ENCODE measurements at places on chromosomes 5 and 9.
A peak's percentile ranks its signal among the peaks of the same experiment; 100 is the strongest.

DNA sequence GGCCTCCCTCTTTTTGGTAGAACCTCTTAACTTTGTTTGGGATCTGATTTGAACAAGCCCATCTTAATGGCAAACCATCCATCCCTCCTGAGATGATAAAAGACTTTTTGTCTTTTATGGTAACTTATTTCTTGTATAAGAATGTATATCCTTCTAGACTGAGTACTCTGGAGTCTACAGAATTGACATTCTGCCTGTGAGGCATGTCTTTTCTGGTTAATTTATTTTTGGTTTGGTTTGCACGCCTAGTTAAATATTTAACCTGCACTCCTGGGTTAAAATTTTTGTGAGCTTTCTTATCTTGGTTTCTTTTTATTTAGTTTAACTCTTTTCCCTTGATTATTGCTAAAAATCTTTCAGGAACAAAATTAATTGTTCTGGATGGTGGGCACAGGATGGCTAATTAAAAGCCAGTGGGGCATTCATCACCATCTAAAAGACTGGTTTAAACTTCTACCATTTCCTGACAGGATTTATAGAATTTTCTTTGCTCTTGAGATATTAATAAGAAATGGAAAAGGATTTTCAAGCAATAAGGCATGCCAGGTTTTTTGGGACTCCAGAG lies 50.3 kb downstream of the PHAX start:
- no peak for DNase-seq

DNA sequence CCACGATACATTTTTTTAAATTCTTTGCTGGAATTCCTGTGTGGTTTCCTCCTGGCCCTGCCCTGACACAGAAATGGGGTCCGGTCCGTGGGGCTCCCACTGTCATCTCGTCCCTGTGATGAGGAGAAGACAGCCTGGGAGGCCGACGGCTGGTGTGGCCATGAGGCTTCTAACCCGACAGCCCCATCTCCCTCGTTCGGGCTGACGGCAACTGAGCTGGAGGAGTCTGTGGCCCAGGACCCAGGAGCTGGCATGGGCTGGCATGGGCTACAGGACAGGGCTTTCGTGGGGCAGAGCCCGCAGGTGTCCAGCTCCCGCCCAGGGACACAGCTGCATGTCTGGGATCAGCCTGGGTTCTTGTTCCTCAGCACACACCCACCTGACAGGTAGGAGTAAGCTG lies 13.8 kb downstream of the LCN9 start:
- DNase-seq, result no peak

DNA sequence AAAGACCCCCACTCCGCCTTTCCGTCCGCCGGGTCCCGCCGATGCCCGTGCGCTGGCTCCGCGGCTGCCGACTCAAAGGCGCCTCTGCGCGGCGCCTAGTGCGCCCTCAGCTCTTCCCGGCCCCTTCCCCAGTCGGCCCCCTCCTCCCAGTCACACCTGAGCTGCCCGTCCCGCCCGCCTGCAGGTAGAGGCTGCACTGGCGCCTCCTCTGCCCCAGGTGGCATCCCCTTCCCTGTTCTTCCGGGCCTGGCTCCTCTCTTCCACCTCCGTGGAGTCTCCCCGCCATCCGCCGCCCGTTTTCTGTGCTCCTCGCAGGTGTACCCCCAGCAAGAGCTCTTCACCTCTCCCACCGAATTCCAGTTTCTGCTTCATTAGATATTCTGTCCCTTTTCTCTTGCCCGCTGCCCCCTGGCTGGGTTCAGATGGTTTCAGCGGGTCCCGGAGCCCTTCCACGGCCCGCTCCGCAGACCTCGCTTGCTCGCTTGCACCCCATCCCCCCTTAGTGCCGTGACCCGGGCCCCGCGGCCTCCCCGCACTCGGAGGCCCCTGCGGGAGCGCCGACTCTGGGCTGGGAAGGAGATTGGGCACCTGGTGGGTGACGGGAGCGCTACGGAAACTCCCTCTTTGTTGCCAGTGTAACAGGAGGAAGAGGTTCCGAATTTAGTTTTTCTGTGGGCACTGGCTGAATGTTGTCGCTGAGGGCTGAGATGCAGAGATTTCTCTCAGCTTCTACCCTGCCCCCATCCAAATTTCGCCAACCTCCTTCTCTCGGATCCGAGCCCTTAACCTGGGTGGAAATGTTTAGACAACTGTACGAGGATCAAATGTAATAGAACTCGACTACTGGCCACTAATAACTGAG lies 809 bp downstream of the SLC44A1 start:
- DNase-seq, result peak; percentile 22

DNA sequence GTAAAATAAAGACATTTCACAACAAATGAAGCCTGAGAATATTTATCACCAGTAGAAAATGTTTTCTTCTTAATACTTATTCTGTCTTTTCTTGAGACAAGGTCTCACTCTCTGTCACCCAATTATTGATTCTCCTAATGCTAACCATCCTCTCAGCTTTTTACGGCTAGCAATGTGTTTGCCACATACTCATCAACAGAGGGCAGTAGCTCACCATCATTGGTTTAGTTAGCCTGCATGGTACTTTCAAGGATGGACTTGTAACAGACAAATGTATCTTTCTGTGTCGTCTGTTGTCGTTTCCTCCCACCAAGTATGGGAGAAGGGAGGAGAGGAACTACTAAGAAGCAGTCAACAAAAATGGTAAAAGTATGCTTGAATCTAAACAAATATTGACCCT lies 5.9 kb upstream of the ACO1 start:
- DNase-seq, result peak; percentile 37

DNA sequence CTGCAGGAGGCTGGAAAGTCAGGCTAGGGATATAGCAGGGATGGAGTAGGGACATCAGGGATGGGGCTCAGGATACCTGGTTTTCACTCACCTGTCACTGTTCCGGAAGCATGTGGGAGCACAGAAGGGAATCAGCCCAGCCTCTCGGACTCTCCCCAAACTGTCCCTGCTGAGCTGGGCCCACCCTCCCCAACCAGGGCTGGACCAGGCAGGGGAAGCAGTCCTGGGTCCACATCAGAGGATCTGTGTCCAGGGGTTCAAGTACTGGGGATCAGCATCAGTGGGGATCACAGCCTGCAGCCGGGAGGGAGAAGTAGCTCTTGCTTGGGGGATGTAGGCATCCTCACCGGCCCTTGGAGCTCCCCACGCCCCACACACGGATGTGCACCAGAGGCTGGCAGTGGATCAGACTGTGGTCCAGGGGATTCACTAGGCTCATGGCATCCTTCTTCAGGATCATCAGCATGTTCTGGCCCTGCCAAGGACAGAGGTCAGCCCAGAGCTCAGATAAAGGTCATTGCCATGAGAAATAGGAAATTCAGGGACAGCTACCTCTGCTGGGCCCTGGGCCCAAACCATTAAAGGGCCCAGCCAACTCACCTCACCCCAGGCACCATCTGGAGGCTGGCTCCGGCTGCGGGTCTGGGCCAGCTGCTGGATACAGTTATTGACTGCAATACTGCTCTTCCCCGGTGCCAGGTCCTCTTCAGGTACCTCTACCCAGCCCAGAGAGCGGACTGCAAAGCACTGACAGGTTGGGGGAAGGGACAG lies 2.5 kb downstream of the APBB3 start:
- no peak for DNase-seq

GRCh38 chr5:85813146-85813545 lies 804.6 kb upstream of the COX7C start:
- no peak for DNase-seq

DNA sequence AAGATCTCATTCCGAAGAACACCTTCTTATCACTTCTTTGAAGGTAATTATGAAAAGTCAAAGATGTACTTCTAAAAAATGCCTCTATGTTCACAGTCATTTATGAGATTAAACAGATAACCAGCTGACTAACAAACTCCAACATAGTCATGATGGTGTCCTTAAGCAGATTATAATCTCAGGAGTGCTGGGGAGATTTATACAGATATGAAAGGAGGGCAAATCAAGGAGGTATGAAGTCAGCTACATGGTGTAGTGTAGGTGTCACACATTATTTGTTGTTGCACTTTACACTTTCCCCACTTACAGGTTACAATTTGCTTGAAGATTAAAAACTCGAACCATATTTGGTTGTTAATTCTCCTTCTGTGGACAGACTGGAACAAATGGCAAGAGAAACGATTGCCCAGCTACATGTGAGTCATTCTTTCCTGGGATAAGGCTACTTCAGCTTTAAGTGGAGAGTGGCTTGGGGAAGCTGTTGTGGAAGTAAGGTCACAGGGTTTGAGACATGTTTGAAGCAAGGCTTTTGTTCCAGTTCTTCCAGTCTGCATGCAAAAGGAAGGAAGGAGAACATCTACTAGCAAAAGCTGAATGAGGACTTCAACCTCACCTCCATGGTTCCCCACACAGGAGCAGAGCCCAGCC lies 320.1 kb downstream of the ADGRV1 start:
- DNase-seq, result no peak

- DNase-seq, result no peak
Measured at GRCh38 chr9:134496413-134497282, 145.0 kb upstream of the COL5A1 start.

DNA sequence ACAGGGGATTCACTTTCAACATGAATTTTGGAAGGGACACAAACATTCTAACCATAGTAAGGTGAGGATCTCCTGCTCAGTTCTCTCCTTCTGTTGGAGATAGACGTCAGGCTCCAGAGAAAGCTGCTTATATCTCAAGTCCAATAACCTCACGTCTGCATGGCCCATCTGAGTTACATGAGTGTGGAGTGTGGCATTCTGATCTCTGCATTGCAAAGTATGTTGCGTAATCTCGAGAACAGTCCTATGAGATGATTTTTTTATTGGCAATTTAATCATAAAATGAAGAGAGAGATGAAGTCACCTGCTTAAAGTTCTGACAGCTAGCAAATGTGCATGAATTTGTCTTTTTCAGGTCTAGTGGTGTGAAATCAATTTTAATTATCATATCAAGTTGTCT lies 118.8 kb downstream of the SLC12A2 start:
- DNase-seq, result no peak

DNA sequence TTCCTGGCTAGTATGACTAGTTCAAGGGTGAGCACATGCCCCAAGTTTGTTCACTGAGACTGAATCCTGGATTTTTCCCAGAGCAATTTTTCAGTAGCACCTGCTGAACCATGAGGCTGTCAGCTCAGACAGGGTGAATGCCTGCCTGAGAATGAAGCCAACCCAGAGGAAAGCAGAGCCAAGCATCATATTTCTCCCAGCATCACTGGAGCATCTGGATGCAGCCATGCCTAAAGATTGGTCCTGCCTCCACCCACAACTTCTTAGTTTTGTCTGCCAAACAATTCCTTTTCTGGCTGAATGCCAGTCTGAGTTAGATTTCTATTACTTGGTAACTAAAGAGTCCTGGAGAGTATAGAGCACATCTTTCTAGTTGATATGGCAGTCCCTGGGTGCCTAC lies 343.6 kb downstream of the CSNK1G3 start:
- DNase-seq, result no peak

- no peak for DNase-seq
Measured at GRCh38 chr5:137441476-137441875, 57.6 kb downstream of the SPOCK1 start.

DNA sequence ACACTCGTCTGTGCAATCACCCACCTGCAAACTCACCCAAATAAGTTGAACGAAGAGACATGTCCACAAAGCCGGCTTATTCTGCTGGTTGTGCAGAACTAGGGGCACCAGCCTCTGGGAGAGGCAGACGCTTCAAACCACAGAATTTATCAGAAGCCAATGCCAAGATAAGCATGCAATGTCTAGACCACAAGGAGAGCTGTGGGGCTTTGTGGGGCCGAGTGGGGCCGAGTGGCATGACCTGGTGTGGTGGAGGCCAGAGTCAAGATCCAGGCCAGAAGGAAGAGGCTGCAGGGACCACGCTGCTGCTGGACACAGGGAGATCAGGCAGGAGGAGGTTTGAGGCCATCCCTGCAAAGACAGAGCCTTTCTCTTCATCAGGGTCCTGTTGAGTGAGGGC lies 259.0 kb downstream of the IRX2 start:
- DNase-seq, result no peak

- DNase-seq, result no peak
Measured at GRCh38 chr5:141150224-141150992, 551 bp downstream of the PCDHB6 start.

- peak; percentile 50 for DNase-seq
Measured at GRCh38 chr9:98104445-98104881, 14.6 kb downstream of the TRIM14 start.

GRCh38 chr5:35880156-35880555 lies 23.5 kb downstream of the IL7R start:
- no peak for DNase-seq

DNA sequence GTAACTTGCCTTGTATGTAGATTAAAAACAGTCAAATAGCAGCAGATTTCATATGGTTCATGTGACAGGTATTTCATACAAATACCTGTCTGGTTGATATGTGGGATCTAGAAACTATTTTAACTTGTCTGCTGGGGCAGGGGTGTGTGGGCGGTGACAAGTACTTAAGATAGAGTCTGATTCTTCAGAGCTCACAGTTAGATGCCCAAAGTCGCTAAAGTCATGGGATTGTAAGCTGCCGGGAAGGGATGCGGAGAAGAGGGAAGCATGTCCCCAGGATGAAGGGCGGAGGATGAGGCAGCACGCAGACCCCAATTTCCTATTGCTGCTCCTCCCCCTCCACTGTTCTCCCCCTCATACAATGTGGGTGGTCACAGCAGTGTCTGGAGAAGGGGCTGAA lies 13.3 kb downstream of the ANXA6 start:
- no peak for DNase-seq

DNA sequence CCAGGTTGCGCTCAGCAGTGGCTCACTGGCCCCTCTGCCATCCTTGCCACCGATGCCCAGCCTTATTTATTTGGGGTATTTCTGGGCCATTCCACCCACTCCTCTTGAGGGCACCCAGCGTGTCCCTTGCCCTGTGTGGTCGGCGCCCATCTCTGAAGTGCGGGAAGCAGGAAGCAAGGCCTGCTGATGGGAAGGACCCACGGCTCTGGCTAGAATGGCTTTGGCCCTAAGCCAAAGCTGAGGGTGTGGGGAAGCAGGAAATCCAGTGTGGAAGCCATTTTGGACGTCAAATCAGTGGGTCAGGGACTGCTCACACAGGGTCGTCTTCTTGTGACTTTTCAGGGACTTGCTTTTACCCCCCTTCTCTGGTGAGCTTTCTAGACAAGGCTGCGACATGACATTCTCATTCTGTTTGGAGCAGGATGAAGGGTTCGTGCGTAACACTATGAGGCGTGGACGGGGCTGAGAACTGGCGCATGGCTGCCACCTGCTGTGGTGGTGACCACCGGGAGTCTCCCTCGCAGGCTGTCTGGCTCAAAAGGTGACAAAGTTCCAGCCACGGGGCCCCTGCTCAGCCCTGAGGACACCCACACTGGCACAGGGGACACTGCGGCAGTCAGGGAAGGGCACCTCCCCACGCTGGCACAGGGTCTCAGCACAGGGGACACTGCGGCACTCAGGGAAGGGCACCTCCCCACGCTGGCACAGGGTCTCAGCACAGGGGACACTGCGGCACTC lies 50.7 kb upstream of the NKD2 start:
- no peak for DNase-seq

GRCh38 chr9:92917176-92917800 lies 30.0 kb upstream of the FGD3 start:
- no peak for DNase-seq

GRCh38 chr5:148620696-148621095 lies 33.6 kb downstream of the HTR4 start:
- no peak for DNase-seq

DNA sequence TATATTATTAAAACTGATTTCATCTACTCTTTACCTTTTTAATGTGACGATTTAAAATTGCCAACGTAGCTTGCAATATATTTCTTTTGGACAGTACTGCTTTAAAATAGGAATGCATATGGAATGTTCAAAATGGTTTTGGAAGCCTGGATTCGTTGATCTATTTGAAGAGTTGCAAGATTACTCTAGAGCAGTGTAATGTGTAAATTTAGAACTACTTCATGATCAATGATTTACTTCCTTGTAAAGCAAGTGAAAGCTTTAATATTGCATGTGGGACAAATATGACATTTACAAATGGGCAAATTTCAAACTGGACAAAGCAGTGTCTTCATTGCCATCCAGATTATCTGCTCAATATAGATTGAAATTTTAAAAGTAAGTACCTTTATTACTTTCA lies 38.3 kb downstream of the PARP8 start:
- no peak for DNase-seq
